ENCODE measurements at places on chromosomes 1 and 21.
A peak's percentile ranks its signal among the peaks of the same experiment; 100 is the strongest.

DNA sequence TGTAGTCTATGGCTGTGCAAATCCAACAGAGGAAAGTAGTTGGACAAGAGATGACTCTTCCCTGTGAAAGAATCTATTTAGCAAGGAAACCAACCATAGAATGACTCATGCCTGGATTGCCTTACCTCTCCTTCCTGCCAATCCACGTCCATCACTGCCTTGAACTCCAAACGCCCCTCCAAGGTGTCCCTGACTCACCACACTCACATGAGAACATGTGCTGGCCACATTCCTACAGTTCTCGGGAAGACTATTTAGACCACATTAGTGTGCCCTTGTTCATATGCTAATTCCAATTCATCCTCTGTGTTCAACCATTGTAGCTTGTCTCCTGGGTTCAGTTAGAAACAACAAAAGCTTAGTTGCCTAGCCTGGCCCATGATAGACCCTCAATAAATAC lies 157.3 kb downstream of the SLC30A10 start:
- ATAC-seq = peak; percentile 100

DNA sequence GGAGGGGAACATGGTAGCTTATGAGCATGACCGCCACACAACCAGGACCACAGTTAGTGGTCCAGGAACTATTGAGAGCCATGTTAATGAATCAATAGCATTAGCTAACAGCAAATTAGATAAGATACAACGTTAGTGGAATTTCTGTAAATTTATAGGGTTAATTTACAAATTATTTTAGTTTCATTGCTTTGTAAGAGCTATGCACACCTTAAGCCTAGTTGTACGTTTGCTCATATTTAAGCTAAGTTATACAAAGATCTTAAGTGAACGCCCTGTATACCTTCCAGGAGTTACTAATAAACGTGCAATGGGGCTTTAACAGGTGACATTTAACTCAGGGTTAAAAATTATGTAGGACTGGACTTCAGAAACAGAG lies 749 bp downstream of the EXOSC10 start:
- no peak for ATAC-seq

DNA sequence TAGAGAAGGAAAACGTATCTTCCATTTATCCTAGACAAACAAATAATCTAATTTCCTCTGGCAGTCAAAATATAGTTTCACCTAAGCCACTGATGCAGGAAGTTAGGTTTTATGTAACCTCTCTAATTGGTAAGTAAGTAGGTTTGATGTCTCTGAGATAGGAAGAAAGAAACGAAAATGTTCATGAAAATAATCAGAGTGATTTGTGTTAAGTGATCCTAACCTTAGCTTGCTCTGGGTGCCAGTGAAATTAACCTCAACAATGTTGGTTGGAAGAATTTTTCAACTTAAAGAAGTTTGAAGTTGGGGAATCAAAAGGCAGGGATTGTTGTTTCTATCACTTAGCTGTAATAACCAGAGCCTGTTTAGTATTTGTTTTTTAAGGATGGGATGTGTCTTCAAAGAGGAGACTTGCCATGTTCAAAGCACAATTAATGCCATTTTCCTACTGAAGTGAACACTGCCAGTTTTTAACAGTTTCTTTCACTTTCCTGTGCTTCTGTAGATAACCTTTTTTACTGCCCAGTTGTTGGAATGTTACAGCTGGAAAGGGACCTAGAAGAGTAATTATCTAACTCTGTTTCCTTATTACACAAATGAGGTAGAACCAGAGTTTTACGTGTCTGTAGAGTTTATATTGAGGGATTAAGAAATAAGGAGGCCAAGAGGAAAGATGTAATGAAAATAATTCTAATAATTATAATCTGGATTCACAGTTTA lies 18.4 kb downstream of the HIPK1 start:
- no peak for ATAC-seq

- ATAC-seq = peak; percentile 17
Measured at GRCh38 chr1:6185635-6186382, 5.7 kb upstream of the CHD5 start.

GRCh38 chr1:16158025-16158424 lies 2.2 kb upstream of the EPHA2 start:
- no peak for ATAC-seq

GRCh38 chr21:42157606-42158310 lies 61.2 kb upstream of the ABCG1 start:
- ATAC-seq = no peak

GRCh38 chr1:226884116-226884625 lies 13.8 kb downstream of the PSEN2 start:
- peak; percentile 83 for ATAC-seq

- ATAC-seq = no peak
Measured at GRCh38 chr1:206769304-206769731, 1.3 kb upstream of the IL19 start.

GRCh38 chr1:15231714-15232201 lies 15.3 kb upstream of the FHAD1 start:
- ATAC-seq = no peak

- ATAC-seq = no peak
Measured at GRCh38 chr1:243939167-243939848, 89.3 kb upstream of the AKT3 start.

DNA sequence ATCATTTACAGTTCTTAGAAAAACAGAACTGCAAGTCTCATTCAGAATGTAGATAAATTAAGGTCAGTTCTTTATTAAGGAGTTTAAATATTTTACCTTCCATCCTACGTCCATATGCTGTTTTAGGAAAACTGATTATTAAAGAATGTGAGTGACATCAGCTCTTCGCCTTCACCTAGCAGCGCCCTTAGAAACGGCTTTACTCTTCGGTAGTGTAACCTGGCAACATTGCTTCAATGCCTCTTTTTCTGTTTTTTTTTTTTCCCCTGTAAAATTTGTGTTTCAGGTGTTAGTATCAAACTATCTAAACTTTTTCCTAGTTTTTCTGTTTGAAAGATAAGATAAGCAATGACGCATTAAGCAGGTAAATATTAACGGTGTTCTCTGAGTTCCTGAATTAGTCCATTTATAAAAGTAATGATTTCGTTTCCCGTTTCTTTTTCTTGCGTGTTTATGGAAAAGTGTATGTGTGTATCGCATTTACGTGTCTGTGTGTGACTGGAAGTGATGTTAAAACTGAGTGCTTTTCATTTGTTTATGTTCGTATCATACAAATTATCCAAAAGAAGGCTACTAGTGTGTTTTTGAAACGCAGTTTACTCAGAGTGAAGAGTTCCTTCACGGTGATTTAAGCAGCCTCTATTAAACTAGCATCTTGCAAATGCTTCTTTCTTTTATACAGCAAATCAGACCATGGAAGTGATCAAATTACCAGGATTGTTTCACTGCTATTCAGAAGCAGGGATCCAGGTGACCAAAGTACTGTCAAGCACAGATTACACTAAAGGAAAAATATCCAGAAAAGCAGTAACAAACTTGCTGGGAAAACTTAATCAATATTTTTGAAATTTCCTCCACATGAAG lies 139.0 kb downstream of the SDCCAG8 start:
- ATAC-seq = no peak

- ATAC-seq = no peak
Measured at GRCh38 chr1:203581841-203582240, 44.8 kb upstream of the ATP2B4 start.

DNA sequence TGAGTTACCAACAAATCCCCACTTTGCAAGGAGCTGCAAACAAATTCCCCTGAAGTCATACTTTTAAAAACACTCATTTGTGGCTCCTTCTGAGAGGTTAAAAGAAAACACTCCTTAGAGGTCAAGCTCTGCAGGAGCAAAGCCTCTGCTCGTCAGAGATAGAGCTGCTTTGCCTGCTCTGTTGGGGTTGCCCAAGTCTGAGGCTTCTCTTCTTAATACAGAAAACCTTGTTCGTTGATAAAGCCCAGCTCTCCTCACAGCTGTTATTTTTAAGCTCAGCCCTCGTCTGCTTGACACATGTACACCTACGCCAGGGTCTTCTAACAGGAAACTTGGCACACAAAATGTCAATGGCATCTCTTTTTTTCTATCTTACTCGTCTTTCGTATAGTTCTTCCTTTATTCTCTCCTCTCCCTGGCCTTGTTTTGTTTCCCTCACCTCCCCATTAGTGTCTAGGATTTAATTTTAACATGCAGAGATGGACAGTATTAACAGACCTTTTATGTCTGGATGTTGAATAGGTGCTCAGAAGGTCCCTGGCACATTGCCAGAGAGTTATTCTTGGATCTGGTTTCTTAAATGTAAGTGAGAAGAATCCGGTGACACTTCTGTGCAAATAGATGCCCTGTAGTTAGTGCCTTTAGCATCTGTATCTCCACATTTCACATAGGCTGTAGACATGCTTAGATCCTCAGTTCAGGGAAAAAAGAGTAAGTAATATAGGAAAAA lies 86.0 kb downstream of the LRRC53 start:
- ATAC-seq = no peak

DNA sequence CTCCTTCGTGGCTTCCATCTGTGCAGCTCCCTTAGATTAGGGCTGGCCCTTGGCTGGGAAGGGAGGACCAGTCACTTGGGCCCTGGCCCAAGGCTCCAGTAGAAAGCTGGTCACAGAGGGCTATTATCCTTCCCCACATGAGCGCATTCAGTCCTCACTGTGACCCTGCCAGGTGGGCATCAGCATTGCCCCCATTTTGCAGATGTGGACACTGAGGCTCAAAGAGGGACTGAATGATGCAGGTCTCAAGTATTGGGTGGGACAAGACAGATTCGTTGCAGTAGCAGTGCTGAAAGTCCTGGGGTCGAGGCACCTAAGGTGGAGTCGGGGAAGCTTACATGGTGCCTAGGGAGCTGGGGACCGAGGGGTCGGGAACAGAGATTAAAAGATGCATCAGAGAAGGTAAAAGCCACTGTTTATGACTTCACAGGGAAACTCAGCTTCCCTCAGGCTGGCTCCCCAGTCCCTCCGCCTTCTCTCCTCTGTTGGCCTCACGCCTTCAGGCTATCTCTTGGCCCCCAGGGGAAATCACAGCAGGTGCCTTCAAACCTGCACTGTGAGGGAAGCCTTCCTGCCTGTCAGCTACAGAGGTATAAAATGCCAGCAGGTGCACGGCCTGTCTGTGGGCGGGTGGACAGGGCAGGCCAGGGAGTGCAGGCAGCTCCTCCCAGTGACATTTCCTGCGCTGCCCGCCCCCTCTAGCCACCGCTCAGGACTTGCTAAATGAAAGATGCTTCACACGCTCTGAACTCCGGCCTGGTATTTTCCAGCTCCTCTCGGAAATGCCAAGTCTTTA lies 178.4 kb downstream of the GRIK3 start:
- ATAC-seq = no peak

DNA sequence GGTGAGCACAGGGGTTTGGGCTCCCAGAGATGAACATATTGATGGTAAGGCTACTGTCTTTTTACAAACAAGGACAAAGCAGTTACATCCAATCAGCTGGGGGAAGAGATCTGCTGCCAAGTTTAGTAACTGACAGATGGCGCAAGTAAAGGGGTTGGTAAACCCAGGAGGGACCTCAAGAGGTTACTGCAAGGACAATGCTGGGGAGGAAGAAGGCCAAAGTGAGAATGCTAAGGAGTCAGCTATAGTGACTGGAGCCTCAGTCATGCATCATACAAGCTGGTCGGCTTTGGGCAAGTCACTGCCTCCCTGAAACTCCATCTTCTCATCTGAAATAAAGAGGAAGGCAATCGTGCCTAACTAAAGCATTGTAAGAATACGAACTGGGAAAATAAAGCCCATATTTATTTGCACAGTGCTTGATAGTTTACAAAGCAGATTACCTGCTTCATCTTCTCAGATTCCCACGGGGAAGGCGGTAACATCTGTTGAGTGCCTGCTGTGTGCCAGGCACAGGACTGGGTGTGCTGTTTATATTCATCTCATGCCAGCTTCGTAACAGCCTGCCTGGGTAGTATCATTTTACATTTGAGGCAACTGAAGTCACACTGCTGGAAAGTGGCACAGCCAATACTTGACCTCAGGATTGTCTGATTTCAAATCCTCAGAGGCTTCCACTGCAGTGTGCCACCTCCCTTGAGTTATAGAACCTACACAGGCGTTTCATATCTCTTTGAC lies 114.8 kb downstream of the BEND5 start:
- no peak for ATAC-seq

DNA sequence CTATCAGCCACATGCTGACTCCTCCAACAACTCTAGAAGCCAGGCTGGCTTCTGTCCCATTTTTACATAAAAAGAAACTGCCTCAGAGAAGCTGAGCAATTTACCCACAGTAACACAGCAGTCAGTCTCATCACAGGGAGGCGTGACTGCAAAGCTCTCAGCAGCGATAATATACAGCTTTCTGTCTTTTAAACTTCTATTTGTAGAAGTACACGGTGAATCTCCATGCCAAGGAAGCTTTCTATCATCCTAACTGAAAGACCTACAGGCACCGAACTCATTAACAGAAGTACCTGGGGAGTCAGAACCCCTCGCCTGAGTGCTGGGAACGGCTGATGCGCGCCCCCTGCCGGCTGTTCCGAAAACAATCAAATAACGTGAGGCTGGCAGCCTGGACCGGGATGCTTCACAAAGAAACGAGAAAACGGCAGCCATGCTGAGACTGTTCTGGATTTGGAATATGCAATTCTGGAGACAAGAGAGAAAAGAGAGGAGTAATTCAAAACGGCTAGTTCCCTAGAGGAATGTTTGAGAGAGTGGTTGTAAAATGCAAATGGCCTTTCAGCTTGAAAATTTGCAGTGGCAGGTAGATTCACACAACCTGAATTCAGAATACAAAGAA lies 43.5 kb upstream of the RAB4A start:
- no peak for ATAC-seq

- ATAC-seq = no peak
Measured at GRCh38 chr1:233834609-233835008, 69.9 kb upstream of the SLC35F3 start.

- no peak for ATAC-seq
Measured at GRCh38 chr1:173853074-173853473, 14.7 kb downstream of the GAS5 start.

DNA sequence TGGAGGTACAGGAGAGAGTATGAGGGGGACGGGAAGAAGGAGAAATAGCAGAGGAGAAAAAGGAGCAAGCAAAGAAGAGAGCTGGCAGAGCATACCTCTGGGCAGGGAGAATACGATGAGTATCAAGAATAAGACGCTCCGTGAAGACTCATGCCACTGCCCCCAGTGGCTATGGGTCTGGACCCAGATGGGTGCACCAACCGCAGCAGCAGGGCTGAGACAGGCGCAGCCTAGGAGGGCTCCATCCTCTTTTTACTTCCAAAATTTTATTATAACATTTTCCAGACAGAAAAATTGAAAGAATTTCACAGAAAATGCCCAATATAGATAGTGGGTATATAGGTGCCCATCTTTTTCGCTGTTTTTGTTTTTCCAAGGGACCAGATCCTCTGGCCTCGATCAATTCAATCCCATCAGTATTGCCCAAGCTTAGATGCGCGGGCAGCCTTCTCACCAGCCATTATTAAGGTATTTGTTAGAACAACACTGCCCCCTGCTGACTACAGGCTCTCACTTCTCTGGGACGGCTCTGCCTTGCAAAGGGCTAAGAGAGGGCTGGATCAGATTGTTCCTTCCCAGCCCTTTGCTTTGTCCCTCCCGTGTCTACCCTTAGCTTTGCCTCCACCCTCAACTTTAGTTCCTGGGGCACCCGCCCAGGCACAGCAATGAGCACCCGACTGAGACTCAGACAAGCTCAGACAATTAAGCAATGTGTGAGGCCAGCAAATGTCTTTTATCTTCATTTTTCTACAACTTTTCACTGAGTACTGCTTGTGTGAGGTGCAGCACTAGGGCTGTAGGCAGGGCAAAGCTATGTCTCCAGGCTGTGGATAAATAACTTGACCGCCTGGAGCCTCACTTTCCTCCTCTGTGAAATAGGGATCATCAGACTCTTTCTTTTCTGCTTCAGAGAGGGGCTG lies 17.5 kb upstream of the CAMK1G start:
- peak; percentile 89 for ATAC-seq

GRCh38 chr1:168343566-168343965 lies 62.9 kb downstream of the TBX19 start:
- no peak for ATAC-seq

GRCh38 chr1:201294876-201295275 lies 11.6 kb downstream of the PKP1 start:
- no peak for ATAC-seq
